ENCODE measurements at places on chromosomes 1 and 21.

- no peak for DNase-seq
These were observed 29.0 kb downstream of the DUSP10 start for GRCh38 chr1:221712776-221713431.

GRCh38 chr1:246674049-246674448 lies 50.2 kb upstream of the SCCPDH start:
- no peak for DNase-seq

GRCh38 chr1:225651872-225652728 lies 823 bp downstream of the ENAH start:
- DNase-seq = peak; percentile 65

DNA sequence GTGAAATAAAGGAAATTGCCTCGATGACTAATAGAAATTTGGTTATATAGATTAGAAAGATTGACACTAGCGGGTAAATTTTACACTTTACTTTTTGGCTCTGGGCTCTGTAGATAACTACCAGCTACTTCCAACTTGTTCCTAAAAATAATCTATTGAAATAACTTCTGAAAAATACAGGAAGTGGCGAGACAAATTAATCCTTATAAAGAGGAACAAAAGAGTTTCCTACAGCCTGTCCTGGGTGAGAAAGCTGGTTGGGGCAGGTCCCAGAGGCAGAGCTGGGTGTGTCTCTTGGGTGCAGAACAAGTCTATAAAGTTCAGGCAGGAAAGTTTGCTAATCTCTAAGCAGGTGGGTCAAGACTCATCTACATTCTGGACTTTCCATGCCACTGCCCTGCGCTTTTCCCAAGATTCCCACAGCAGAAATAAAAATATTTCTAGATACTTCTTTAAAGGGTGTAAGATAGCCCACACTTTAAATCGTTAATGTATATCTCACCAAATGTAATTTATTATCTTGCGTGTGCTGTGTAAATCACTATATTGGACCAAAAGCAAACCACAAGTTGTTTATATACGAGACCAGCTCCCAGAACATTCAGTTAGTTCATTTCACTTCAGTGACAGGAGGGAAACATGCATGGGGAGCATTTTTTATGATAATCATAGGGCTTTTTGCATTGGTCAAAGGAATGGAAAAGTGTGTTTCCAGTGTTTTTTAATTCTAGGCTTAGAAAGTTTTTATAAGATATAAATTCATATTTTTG lies 70.1 kb upstream of the NRIP1 start:
- no peak for DNase-seq

GRCh38 chr1:173505391-173505790 lies 28.3 kb downstream of the PRDX6 start:
- DNase-seq = no peak

- no peak for DNase-seq
These were observed 127.5 kb downstream of the GALNT2 start for GRCh38 chr1:230194525-230194924.

- no peak for DNase-seq
These were observed 682.4 kb downstream of the ADGRL2 start for GRCh38 chr1:82483146-82483545.

DNA sequence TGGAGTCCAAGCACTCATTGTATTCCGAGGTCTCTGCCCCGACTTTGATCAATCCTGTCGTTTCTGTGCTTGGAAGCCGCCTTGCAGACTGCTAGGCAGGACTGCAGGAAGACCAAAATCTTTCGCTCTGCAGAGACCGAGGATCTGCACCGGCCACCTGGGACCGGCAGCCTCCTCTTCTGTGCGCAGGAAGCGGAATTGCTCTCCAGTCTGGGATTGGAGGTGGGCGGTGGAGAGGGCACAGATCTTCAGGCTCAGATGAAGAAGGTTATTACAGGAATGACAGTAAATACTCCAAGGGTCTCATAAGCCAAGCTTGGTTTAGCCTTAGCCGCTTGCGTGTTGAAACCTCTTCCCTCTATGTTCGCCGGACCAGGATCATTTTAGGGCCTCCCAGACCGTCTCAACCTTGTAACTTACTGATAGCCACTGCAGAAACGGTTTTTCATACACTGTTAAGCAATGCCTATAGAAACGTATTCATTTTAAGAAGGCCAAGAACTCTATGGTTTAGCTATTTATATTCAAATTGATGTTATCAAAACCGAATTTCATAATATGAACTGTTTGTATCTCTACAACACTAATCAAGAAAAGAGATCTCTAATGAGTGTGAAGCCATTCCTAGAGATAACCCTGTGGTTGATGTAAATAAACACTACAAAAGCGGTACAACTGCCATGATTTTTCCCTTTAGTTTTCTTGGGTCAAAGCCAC lies 1.1 kb downstream of the MIA3 start:
- DNase-seq = no peak
